Small intestine (tissue), 16 donors: ENCODE measurements at places on chromosomes 4 and X. TPM values are rescaled to one million over a fixed set of nuclear protein-coding genes. Genes with fewer than 3 reads are reported as not detected.

Gene DSPP
- not detected for polyA plus RNA-seq

- DNase-seq, result peak; percentile 20
These were observed 132.8 kb upstream of the S100G start for GRCh38 chrX:16517039-16517605.

DNA sequence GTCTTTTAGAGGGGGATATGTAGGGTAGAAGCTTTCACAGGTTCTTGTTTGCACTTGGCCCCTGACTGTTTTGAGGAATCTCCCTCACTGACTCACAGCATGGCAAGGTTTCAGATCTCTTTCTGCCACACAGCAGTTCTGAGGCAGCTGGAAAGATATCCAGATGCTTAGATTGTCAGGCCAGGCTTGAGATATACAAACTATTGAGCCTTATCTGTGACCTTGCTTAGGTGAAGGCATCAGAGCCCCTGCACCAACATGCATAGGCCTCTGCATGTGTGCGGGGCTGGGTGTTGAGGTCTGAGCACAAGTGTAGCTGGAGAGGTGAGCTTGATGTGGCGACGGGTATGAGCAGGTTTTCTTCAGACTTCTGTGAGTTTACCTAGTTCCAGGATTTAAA lies 80.9 kb upstream of the MSANTD1 start:
- DNase-seq, result no peak

- DNase-seq, result peak; percentile 75
These were observed 107.8 kb downstream of the STOX2 start for GRCh38 chr4:184012937-184013336.

DNA sequence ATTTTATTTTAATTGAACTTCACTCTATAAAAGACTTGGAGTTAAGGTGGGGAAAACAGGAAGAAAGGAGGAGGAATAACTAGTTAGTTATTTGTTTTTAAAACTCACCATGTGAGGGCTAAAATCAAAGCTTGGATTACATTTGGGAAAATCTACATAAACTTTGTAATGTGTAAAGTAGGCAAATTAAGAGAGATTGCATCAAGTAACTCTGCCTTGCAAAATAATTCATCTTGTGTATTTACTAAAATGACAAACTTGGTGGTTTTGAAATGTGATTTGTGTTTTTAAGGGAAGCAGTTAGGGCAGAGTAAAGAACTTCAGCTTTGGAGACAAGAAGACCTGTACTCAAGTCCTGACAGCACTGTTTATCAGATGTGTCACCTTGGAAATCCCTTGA lies 43.3 kb upstream of the RASSF6 start:
- no peak for DNase-seq
